Activated naive CD4-positive, alpha-beta T cell treated with anti-CD3 and anti-CD28 coated beads, Interleukin-2, amount 10 ng/mL, durations not matched to agents 7 days and 5 days (primary cell): ENCODE measurements at places on chromosomes 11 and 22.

DNA sequence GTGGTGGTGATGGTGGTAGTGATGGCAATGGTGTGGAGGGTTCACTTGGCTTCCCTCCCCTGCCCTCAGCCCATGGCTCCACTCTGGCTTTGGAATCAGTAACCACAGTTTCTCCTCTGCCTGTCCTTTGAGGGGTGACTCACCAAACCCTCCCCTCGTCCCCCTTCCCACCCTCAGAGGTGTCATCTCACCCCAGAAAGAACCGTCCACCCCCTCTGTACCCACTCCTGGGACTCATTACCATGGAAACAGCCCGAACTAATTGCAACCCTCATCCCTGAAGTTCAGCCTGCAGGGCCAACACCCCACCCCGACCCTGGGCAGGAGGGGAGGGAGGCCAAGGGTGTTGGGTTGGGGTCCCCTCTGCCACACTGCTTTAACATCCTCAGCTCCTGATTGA is 26.6 kb downstream of the PHLDB1 start:
- DNase-seq: no peak

DNA sequence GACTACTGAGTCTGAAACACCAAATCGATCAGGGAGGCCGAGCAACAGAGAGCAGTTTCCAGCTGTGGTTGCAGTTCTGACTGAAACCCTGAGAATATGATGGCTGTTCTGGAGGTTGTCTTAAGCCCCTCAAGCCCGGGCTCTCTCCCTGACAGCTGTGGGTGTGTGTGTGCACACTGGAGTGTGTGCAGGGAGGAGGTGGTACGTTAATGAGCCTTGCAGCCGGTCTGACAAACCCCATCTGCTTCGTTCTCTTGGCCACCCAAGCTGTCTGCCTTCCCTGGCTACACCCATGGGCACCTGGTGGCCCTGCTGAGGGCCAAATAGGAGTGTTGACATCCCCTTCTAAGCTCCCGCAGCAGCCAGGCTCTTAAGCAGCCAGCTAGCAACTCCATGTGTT is 189.8 kb downstream of the KIRREL3 start:
- no peak for DNase-seq

GRCh38 chr11:103536335-103536722 is 427.1 kb downstream of the DYNC2H1 start:
- no peak for DNase-seq

DNA sequence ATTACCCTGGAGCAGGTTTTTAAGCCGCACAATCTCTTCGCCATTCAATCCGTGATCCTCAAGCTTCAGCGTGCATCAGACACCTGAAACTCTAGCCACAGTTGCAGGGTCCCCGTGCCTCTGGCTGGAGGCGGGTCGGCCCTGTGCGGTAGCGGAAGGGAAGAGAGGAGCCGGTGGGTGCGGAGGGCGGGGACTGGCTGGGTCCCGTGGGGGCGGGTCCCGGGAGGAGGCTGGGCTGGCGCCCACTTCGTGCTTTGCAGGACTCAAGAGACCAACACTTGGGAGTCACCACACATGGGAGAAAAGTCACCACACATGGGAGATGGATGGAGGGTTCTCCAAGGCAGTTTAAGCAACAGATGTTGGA is 772 bp downstream of the C22orf15 start:
- peak; percentile 76 for DNase-seq

GRCh38 chr11:8831861-8832260 is 79.1 kb upstream of the AKIP1 start:
- no peak for DNase-seq

GRCh38 chr11:534396-535209 is 773 bp downstream of the HRAS start:
- DNase-seq: peak; percentile 39

DNA sequence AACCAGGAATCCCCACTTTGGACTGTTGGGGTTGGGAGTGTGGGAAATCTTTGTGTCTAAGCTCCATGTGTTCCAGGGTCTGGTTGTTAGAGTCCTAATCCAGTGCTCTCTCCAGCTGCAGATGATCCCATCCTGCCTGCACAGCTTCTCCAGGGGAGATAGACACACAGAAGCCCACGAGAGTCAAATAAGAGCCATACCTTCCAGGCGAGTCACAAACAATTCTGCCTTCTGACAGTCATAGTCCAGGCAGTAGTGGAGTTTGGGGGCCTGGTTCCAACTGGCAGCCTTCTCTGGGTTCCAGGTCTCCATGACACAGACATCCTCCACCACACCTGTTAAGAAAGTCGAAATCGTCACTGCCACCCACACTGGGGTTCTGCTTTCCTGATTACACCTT is 32.1 kb downstream of the SYT13 start:
- no peak for DNase-seq

DNA sequence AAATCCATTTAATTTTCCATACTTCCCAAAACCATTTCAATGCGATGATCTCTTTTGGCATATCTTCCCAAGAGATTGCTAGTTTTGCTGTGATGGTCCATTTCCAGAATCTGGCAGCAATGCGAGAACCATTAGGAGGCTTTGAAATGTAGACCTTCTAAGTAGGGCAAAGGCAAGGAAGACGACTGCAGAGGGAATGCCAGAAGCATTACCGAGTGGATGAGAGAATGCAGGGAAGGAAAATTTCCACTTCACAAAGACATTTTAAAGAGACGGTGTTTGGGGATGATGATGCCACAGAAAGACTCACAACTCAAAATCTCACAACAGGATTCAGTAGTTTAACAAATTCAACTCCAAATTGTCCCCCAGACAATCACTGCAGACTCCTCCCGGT is 471 bp upstream of the CEP126 start:
- DNase-seq: no peak

DNA sequence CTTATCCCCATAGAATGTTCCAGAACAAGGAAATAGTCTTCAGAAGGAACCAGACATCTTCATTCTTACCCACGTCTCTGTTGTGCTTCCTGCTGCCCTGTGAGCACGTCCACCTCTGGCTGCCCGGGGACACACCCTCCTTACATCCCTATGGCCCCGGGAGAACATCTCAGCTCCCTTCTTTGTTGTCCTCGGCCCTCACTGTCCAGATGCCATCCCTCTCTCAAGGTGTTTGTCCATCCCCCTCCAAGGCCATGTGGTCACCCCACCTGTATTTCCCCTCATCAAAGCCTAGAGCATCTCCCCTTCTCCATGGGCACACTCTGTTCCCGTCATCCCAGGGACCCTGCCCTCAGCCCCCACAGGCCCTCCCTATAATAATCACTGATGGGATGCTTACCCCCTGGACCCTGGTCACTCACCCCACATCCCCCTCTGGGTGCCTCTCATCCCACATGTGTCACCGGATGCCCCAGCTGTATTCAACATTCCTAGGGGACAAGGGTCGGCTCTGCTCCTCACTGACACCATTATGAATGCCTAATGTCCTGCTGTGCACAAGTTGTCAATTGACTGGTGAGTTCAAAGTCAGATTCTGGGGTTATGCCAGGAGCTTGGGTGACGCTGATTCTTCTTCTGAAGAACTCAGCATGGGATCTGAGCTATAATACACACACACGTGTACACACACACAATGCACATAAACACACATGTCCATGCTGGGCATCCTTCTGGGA is 28.8 kb downstream of the IGLL5 start:
- DNase-seq: no peak

DNA sequence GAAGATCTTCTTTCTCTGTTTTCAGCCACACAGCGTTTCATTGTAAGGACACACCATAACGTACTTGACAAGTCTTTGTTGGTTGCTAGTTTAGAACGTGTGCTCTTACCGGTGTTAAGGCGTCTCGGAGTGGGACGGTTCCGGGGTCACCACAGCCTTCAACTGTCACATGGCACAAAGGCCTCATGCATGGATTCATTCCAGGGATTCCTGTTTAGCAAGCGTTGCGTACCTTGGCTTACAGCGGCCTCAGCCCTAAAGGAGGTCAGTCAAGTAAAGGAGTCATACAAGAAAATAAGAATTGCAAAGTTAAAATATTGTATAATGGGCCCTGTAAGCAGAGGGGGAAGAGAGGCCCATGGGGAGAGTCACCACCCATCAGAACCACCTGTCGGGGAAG is 2.2 kb upstream of the SCGB1A1 start:
- DNase-seq: no peak

DNA sequence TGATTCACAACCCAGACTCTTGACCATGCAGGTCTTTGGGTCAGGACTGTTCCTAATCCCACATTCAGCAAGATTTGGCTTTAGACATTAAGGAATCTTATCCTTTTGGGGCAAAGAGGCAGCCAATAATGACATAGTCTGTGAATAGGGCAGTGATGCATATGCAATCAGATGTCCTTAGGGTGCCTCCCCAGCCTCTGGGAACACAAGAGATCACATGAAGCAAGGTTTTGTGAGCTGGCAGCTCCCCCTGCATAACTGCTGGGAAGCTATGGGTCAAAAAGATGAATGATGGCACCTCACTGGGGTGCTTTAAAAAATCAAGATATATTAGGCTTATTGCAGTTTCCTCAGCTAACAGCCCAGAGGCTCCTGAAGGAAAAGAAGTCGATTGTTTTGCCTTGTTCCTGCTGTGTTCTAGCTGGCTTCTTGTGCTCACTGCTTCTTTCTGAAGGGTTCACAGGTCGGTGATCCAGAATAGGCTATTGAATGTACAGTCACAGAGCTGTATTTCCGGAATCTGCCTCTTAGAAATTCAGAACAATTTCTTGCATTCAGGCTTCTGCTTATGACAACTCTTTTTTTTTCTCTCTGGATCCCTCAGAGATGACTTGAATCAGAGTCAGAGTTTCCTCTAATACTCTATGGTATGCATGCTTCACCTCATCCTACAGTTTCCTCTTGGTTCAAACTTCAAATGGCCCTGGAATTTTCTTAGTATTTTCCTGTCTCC is 31.7 kb downstream of the INSC start:
- DNase-seq: no peak

DNA sequence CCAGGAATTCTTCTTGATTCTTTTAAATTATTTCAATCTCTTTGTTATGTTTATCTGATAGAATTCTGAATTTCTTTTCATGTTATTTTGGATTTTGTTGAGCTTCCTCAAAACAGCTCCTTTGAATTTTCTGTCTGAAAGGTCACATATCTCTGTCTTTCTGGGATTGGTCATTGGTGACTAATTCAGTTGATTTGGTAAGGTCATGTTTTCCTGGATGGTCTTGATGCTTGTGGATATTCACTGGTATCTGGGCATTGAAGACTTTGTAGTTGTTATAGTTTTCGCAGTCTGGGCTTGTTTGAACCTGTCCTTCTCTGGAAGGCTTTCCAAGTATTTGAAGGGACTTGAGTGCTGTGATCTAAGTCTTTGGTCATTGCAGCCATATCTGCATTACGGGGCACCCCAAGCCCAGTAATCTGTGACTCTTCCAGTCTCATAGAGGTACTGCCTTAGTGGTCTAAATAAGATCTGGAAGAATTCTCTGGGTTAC is 18.9 kb upstream of the INSC start:
- no peak for DNase-seq

DNA sequence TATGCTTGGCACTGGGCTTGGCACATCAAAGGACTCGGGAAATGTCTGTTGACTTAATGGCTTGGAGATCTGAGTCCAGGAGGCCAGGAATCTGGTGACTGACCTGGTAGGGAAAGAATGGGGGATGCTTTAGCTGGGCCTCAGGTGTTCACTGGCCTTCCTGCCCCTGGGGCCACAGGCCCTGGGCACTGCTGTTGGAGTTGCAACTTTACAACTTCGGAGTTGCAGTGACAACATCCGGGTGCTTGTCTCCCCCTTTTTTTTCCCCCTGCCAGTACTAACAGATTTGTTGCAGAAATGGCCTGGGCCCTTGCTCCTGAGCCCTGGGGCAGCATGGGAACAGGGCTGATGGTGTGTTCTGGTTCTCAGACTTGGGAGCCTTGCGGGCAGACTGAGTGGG is 23.8 kb downstream of the OSBP2 start:
- no peak for DNase-seq

DNA sequence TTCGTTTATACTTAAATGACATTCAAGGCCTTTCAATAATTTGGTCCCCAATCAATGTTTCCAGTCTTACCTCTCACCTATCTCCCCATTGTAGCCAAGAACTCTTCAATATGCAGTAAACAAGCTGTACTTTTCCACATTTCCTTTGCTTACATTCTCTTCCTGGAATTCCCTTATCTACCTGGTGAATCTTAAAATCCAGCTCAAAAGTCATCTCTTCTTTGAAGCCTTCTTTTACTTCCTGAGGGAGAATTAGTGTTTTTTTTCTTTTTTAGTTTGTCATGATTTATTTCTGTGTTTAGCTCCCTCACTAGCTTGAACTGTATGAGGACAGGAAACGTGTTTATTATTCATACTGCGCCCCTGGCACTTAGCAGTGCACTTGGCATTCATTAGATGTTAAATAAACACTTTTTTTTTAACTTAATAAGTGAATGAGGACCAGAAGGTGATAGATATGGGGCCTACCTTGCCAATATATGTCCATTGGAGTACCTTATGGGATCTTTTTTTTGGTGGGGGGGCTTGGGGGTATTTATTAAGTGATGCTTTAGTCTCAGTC is 4.9 kb upstream of the PTS start:
- no peak for DNase-seq

DNA sequence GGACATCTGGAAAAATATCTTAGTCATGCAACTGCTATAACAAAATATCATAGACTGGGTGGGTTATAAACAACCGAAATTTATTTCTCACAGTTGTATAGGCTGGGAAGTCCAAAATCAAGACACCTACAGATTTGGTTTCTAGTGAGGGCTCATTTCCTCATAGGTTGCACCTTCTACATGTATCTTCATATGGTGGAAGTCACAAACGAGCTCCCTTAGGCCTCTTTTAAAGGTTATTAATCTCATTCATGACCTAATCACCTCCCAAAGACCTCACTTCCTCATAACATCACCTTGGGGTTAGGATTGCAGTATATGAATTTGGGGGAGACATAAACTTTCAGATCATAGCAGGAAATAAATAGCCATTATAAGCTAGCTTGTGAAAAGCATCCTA is 85.2 kb downstream of the INTS4 start:
- DNase-seq: no peak

- no peak for DNase-seq
Measured at GRCh38 chr11:35764417-35764816, 101.8 kb downstream of the TRIM44 start.

DNA sequence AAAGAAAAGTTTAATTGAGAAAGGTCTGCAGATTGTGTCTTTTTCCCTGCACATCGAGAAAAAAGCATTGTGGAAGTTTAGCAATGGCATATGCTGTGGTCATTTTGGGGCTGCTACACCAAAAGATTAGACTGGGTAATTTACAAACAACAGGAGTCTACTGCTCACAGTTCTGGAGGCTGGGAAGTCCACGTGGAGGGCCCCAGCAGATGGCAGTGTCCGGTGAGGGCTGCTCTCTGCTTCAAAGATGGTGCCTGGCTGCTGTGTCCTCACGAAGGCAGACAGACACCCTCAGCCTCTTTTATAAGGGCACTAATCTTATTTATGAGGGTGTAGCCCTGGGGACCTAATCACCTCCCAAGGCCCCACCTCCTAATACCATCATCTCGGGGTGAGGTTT is 21.1 kb downstream of the PHF21B start:
- DNase-seq: no peak

- DNase-seq: no peak
Measured at GRCh38 chr11:110366291-110366690, 63.5 kb upstream of the FDX1 start.

DNA sequence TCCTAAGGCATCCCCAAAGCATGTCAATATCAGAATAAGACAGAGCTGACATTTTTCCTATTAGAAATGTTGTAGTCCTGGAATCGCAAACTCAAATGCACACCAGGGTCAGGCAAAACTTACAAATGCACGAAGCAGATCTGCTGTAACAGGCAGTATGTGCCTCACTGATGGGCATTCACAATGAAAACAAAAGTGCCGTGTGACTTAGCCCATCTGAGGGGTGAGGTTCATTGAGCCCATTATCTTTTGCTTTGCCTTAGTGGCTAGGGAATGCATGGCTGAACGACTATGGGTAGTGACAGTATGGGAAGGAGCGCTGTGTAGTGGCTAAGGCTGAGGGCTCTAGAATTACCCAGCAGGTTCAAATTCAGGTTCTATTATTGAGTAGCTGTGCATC is 43.1 kb upstream of the RASSF10 start:
- DNase-seq: no peak
